ENCODE measurements at places on chromosomes 6 and 20.

DNA sequence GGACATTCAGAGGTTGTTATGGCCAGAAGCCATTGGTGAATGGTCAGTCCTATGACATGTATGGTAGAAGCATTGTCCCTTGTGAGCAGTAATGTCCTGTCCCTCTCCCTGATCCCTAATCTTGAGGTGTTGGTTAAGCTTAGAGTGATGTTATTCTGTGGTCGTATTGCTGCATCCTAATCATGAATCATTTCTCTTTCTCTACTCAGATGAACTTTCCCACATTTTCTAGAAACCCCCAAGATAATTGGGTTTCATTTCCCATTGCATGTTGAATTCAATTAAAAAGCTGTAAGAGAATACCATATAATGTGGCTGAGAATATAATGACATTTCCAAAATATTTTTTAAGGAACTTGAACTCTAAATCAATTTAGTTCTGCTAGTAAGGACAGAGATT, 175.1 kb downstream of the PLCB4 start:
- peak; percentile 36 for DNase-seq

DNA sequence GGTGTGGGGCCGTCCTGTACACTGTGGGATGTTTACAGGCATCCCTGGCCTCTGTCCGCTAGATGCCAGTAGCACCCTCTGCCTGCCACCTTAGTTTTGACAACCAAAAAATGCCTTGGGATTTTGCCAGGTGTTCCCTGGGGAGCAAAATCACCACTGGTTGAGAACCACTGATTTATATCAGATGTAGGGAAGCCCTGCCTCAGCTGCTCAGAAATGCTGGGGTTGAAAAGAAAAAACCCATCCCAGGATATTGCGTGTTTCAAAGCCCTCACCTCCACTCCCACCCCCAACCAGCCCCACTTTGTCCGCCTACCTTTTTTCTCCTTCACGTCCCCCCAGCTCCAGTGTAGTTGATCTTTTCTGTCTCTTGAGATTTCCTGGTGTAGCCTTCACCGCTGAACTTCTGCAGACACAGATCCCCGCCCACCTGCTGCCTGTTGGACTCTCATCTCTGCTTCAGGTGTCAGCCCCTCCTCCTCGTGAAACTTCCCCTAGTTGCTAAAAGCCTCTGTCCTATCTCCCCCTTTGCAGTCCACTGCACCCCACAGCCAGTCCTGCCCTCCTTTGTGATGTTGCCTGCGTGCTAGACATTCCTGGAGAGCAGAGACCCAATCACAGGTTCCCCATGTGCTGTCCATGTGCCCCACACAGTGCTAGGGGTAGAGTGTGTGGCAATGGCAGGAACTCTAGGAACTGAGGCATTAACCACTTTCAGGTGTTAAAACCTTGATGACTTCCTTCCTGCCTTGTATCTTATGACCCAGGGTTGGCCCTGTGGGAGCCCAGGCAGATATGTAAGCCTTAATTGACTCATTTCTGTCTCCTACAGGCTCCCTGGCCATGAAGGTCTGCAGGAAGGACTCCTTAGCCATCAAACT, 98.9 kb downstream of the TBC1D7 start:
- peak; percentile 43 for DNase-seq

DNA sequence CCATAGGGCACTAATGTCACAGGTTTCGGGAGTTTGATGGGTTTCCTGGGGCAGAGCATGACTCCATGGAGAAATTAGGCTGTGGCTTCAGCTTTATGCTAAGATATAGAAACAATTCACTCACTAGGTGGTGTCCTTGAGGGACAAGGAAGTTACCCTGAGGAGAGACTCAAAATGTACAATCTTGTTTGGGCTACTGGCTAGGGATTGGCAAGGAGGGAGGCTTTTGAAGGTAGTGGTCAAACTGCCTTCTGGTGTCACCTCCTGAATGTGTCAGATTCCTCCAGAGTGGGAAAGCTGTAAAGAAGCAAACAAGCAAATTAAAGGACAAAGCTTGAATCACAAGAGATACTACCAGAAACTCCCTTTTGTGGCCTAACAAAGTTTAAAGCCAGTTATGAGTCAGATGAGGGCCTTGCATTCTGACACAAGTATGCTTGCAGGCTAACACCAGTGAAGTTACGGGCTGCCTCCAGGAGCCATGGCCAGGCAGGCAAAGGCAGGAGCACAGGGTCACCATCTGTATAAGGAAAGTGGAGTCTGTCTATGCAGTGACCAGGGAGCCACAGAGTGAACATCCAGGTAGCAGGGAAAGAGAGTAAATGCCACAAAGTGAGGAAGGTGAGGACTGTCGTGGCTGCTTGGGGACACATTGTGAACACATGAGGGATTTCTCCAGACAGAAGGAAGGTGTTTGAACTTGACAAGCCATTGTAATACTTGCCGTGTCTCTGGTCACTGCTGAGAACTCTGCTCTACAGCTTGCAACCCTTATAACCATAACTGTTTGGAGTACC, 107.7 kb upstream of the DTNBP1 start:
- peak; percentile 45 for DNase-seq

GRCh38 chr20:13221673-13222318, 722 bp downstream of the ISM1 start:
- DNase-seq, result peak; percentile 69

- DNase-seq, result no peak
These were observed 195.7 kb downstream of the FARS2 start for GRCh38 chr6:5457041-5457440.

DNA sequence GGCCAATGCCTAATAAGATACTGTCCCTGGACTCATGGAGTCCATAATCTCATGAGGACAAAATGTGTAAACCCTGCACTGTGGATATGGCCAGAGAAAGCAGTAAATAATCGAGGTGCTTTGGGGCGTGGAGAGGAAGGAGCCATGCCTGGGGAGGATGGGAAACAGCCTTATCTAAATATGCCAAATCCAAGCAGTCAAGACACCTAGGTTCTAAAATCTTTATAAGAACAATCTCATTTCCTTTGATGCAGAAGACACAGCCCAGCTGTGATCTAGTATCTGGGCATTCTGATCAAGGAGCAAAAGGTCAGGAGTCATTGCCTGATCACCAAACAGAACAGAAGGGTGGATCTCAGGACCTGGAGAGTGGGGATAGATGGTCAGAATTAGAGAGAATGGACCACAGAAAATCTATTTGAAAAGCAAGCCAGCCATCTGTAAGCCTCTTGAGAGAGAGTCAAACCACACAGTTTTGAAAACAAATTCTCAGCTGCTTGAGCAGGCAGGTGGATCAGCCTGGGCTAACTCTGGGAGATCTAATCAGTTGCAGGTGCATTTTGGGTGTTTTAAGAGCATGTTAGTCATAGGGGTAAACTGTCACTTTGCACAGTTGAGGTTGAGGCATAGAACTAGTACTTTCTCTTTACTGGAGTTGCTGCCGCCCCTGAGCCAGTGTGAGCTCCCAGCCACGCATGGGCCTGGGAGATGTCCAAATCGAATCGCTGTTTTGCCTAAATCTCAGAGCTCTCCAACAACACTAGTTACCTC, 130.8 kb upstream of the TNFAIP3 start:
- DNase-seq, result no peak

GRCh38 chr6:125639466-125640020, 109.9 kb upstream of the HEY2 start:
- DNase-seq, result no peak

DNA sequence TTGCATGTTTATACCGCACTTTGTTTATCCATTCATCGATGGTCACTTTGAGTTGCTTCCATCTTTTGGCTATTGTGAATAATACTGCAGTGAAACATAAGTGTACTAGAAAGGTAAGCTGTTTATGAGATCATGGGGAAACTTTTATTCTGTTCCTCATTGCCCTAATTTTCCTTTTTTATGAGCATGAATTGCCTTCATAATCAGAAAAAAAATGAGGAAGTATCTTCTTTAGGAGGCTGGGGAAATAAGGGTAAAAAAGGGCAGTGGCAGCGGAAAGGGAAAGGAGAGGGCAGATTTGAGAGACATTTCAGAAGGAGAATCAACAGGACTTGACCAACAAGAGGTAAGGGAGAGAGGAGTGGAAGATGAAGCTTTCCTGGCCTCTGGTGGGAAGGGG, 14.3 kb upstream of the SERINC3 start:
- DNase-seq, result no peak

DNA sequence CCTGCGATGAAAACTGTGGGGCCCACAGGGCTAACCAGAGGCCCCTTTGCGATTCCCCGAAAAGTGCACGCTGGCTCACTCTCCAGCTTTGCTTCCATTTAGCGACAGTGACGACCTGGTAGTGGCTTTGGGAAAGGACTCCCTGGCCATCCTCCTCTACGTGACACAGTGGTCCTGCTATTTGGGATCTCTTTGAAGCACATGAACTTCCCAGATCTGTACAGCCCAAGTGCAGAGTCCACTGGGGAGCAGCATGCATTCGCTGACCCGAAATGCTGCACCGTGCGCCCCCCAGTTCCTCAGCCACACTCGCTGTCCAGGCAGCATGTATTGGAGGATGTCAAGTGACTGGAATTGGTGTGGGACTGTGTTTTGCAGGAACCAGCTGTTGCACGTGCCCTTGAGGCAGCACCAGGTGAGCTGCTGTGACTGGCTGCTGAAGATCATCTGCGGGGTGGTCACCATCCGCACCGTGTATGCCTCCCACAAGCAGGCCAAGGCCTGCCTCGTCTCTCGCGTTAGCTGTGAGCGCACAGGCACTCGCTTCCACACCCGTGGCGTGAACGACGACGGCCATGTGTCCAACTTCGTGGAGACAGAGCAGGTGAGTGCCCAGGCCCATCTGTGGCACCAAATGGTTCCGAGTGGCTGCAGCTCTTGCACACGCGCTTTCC, 51.6 kb downstream of the SYNJ2 start:
- DNase-seq, result no peak

- DNase-seq, result no peak
These were observed 128.7 kb downstream of the TBC1D32 start for GRCh38 chr6:121205569-121205968.

- DNase-seq, result no peak
These were observed 55.2 kb upstream of the ASIP start for GRCh38 chr20:34185766-34186620.

GRCh38 chr20:48035961-48036731, 250.9 kb upstream of the SULF2 start:
- no peak for DNase-seq

- DNase-seq, result peak; percentile 67
These were observed 64.8 kb downstream of the HCRTR2 start for GRCh38 chr6:55239099-55239498.

DNA sequence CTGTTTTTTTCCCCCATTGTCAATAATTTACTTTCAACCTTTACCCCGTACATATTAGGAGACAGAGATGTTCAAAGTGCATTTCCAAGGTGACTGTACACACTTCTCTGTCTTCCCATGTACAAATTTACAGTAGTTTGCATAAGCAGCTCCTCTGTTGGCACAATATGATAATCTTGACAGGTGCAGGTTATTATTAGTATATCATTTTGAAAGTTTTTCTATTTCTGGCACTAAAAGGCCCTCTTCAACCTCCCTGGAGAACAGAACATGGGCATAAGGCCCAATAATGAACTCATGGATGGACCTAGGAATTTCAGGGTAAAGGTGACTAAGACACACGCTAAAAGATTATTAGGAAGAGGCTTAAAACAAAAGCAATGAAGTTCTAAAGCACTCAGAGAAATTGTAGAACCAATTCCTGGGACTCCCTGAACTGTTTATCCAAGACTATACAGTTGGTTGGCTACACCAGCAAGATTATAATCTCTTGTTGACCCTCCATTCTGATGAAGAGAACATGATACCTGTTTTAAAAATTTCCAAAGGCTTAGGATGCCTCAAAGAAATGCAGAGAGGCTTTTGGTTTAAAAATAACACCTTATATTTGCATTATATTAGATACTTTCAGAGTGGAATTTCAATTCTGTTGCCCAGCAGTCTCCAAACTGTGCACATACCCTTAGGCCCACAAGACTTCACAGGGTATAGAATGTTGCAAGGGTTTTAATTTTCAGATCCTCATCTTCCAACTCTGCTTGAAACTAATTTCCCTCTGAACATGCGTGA, 1.1 kb downstream of the AIG1 start:
- peak; percentile 20 for DNase-seq

DNA sequence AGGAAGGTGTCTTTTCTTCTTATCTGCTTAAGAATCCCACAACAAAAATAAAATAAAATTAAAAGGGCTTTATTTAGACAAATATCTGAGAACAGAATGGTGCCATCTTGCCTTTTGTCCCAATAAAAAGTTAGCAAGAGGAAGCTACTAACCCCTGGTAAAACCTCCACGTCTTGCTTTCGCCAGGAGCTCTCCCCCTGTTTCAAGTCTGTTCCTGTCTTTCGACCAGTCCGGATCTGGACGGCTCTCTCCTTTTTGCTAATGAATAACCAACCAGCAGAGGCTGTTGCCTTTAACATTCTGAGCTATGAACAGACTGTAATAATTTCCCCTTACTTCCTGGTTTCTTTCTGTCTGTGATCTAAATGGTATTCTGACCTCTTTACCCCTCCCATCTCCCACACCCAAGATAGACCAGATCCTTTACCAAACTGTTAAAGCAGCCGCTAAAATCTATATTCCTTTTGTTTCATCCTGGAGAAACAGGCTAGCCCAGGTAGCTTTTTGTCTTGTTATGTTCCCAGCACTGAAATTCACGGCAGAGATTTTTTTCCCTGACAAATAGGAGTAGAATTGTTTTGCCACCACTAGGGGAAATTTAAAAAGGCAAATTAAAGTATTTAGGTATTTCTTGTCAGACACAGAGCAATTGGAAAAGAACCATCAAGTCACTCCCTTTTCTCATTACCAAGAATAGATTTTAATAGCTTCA, at the start of gene FRK:
TSS of gene FRK (minus strand) at position 320 of the 712 bp plus-strand sequence. CDS start 580 bp downstream, outside the sequence.
- DNase-seq, result peak; percentile 15

- DNase-seq, result no peak
These were observed 72.8 kb downstream of the RPS12 start for GRCh38 chr6:132887204-132887603.

DNA sequence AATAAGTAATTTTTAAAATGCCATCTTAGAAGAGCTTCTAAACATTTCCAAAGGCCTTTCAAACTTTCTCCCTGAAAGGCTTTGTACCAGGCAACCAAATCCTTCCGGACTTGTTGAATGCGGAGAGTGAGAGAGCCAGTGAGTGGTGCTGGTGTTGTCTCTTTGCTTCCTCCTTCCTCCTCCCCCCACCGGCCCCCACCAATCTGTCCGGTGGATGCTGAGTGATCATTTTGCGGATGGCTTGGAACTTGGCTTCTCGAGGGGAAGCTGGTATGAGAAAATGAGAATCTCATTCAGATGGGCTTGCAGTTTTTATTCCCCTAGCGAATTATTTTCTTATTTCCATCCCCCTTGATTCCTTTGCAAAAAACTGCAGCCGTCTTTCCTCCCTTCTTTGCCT, 97.3 kb downstream of the ANKRD60 start:
- DNase-seq, result peak; percentile 58

DNA sequence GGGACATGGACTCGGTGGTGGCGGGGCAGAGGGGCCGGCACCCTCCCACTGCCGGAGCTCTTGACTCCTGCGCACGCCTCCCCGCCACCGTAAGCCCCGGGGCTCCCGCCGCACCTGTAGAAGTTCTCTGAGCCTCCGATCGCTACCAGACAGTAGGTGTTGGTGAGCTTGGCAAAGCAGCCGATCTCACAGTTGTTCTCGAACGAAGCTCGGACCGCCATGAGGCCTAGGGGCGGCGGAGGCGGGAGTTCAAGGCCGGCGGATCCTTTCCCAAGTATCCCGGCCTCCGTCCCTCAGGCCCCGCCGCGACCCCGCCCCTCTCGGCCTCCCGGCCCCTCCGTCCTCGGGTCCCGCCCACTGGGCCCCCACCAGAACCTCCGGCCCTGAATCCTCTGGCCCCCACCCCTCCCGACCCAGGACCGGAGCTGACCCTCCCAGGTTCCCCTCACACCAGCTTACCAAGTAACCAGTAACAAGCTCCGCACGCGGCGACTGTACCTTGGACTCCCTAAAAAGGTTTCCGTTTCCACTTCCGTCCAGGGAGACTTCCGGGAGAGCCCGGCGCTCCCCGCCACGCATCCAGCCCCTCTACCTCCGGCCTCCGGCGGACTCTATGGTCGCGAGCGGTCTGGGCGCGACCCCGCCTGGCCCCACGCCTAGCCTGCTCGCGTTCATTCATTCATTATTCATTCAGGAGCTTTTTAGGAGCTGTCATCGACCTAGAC, at the start of gene EIF6:
TSS of gene EIF6 (minus strand) at position 506 of the 725 bp plus-strand sequence. CDS start at position 221, 285 bp downstream.
- DNase-seq, result peak; percentile 93
